ENCODE measurements at places on chromosomes 7 and 10.

- DNase-seq = no peak
These were observed 342.9 kb downstream of the AUTS2 start for GRCh38 chr7:69941077-69941651.

DNA sequence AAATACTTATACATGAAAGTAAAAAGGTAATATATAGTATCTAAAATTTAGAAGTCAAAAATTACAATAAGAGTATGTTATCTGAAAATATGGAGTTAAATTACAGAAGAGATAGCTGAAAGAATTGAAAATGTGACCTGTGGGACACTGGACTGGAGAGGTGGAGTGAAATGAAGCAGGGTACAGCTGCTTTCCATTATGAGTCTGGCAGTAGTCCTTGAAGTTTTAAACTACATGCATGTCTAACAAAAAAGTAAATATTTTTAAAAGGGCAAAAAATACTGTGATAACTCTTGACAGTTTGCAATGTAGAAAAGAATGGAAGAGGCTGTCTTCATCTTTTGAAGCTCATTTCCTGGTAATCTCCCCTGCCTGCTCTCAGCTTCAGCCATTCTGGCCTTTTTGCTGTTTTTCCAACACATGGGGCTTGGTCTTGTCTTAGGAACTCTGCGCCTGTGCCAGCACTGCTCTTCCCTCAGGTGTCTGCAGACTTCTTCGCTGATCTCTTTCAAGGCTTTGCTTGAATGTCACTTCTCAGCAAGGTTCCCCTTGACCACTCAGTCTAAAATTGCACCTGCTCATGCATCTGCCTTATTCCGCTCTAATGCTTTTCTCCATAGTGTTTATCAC, 36.9 kb downstream of the PTPRZ1 start:
- DNase-seq = no peak

DNA sequence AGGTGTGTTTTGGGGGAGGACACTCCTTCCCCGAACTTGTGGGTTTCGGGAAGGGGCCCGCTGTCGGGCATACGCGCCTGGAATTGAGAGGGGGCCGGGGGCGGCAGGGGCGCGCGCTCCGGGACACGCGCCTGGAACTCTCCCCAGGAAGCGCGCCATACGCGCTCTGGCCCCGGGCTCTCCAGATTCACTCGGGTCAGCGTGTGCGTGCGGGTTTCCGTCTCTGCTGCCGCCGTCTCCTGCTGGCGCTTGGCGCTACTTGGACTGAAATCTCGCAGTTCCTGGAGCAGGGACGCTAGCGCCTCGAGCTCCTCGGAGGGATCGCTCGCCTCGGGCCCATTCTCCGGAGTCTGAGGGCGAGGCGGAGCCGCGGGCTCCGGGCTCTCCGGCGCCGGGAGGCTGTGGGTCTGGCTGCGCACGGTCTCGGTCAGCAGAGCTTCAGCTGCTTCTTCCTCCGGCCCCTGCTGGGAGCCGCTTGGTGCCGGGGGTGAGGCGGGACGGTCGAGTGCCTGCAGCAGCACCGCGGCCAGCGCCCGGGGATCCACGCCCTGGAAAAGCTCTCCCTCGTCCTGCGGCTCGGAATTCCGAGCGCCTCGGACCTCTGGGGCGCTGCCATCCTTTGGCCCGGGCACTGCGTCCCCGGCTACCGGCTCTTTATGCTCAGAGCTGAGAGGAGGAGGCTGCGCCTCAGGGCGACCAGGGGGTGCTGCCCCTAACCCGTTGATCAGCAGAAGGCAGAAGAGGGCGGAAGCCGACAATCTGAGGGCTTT, 1.1 kb downstream of the VGF start:
- DNase-seq = no peak

GRCh38 chr7:68866200-68866570, 732.1 kb upstream of the AUTS2 start:
- DNase-seq = no peak

GRCh38 chr7:79909176-79909575, 225.5 kb upstream of the GNAI1 start:
- DNase-seq = no peak

- DNase-seq = no peak
These were observed 710.1 kb downstream of the PARD3 start for GRCh38 chr10:34104829-34105572.

DNA sequence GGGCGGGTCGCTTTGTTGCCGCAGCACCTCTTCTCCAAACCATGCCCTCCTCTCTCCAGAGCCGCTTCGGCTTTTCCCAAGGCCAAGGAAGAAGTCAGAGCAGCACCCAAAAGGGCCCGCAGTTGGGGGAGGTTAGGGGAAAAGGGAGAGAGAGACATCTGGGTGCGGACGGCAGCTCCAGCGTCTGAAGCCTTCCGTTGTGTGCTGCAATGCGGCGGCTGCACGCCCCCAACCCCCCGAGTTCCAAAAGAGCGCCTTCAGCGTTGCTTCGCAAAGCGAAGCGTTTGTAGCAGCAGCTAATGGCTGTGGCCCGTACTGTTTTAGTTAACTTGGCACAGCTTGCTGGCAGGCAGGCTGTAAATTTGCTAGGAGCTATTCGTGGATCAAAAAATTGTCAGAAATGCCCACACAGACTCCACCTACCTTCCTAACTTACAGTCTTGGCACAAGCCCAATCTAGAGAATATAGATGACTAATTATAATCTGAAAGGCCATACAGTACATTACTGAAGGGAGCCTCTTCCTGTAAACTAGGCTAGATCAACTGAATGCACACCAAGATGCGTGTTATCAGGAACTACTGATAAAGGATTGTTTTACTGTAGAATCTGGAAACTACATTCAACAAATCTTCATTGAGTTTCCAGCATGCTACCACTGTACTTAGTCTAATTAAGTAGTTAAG, 1.1 kb upstream of the KBTBD2 start:
- DNase-seq = no peak

DNA sequence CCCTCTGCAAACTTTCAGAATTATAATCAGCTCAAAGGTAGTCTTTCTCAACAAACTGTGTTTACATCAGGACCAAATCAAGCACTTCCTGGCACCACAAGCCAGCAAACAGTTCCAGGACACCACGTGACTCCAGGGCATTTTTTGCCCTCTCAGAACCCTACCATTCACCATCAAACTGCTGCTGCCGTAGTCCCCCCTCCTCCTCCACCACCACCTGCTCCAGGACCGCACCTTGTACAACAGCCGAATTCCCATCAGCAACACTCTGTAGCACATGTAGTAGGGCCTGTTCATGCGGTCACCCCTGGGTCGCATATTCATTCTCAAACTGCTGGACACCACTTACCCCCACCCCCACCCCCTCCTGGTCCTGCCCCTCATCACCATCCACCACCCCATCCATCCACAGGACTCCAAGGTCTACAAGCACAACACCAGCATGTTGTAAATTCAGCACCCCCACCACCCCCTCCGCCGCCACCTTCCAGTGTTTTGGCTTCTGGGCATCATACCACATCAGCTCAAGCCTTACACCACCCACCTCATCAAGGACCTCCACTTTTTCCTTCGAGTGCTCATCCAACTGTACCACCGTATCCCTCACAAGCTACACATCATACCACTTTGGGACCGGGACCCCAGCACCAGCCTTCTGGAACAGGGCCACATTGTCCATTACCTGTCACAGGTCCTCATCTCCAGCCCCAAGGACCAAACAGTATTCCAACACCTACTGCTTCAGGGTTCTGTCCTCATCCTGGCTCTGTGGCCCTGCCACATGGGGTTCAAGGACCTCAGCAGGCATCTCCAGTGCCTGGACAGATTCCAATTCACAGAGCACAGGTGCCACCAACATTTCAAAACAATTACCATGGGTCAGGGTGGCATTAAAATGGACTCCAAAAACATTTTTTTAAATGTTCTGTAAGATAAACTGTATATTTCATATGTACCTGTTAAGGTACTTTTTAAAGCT, 98.7 kb downstream of the KMT2E start:
- DNase-seq = no peak

DNA sequence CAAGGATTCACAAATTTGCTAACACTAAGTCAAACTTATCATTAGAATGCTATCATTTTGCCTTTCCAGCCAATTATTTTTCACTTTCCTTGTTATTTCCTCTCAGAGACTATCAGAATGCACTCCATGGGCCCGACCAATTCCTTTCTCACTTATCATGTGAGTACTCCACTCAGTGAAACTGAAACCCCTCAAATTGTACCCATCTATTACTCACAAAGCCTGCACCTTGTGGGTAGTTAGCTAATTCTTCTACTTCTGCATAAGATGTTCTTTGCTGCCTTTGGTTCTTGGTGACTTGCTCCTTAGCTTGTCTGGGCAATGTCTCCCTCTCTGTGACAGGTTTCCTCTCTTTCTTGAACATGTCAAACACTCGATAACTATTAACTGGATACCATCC, 35.2 kb upstream of the MBL2 start:
- DNase-seq = no peak

GRCh38 chr10:51700228-51700817, 928 bp upstream of the CSTF2T start:
- DNase-seq = no peak

- no peak for DNase-seq
These were observed 790 bp downstream of the ADAM22 start for GRCh38 chr7:87934699-87935383.

DNA sequence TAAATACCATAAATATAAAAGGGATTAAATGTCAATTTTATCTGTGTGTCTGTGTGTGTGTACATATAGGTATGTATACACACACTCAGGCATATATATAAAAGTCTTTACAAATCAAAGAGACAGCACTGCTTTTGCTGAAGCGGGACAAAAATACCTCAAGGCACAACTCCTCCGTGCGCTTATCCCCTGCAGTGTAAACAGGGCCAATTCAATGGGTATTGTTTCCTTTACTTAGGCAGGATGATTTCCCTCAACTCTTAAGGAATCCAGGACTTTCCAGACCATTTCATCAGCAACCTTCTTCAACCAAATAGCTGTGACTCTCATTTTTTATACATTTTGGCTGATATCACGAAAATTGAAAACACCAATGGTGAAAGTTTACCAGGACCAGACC, 227.7 kb downstream of the CRPPA start:
- no peak for DNase-seq

GRCh38 chr10:119283818-119284217, 76.4 kb downstream of the GRK5 start:
- no peak for DNase-seq

- DNase-seq = no peak
These were observed 37.1 kb upstream of the SRI start for GRCh38 chr7:88256906-88257305.

GRCh38 chr7:18770154-18770811, 274.7 kb downstream of the HDAC9 start:
- DNase-seq = no peak

DNA sequence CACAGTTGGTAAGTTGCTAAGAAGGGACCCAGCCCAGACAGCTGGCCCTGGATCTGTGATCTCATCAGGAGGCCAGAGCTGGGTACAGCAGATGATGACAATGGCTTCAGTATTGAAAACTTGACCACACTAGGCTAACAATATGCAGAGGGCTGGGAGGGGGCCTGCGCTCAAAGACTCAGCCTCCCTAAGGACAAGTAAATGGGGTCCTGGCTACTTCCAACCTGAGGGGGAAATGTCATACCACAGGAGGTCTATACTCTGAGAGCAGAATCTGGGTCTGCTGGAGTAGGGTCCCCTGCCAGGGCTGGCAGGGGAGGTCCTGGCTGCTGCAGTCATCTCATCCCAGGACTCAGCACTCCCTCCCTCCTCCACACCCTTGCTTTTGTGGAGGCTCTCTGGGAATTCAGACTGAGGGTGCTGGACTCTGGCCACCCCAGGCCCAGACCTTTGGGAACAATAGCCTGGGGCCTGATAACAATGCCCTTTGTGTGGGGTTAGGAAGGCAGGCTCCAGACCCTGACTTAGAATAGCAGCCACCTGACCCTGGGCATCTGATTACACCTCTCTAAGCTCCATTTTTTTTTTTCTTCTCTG, 1.4 kb downstream of the FXYD4 start:
- DNase-seq = no peak

DNA sequence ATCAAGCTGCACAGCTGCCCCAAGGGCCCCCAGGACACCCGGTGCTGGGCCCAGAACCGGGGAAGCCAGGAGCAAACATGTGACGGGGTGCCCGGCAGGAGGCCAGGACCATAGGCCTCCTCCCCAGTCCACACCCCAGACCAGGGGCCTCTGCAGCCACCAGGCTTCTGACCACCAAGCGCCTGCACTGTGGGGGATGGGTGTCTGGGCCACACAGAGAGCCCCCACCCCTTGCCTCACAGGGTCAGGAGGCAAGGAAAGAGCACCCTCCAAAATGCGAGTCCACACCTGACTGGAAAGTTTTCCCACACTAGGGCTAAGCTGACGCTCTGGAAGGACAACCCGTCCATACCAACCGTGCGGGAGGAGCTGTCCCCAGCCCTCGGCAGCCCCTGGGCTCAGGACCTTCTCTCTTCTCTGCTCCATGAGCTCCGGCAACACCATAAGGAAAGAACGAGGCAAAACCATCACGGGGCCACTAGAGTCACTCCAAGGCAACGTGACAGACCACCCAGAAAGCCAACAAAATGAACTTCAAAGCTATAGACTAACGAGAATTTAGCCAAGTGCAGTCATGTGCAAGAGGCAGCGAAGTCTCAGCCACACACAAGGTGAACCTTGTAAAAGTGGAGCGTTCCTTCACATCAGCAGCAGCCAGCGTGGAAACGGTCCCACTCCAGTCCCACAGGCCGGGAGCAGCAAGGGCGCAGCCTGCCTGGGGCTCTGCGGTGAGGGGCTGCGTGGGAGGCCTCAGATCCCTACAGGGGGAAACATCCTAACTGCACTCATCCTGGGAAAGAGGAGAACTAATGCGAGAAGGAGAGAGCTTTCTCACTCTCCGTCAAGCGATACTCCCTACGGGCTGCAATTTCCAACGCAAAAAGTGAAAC, 5.1 kb downstream of the STK32C start:
- DNase-seq = no peak

GRCh38 chr10:63314020-63314419, 151.8 kb downstream of the JMJD1C start:
- no peak for DNase-seq

- no peak for DNase-seq
These were observed 29.1 kb downstream of the GPRIN2 start for GRCh38 chr10:46527241-46527811.

GRCh38 chr7:142196066-142196840, 61.6 kb downstream of the PRSS58 start:
- no peak for DNase-seq

DNA sequence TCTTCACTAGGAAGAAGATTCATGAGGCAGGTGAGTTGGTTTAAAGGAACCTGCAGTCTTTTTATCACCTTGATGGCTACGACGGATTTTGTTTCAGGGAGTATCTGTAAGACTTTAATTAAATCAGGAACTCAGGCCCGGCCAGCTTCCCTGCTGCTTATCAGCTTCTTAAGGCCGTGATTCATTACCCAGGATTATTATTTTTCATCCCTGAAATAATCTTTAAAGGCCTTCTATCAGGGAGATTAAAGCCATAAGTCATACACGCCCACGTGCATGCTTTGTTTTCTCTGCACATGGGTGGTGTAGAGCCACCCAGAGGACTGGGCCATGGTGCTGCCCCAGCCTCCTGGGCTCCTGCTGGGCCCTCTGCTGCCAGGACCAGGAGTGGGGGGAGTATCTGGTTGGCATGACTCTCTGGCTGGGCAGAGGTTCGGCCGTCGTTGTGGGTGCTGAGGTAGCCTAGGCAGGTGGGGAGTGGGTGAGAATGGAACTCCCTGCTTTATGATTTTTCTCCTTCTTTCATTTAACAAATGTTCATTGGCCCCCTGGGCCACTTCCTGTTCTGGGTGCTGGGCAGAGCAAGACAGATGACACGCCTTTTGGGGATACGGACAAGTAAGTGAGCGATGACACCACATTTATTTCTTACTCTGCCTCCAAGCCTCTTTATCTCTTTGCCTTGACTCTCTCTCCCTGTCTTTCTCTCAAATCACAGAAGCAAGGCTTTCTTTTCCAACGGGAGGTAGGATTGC, 39.0 kb upstream of the PCBD1 start:
- DNase-seq = no peak

Measured in activated CD8-positive, alpha-beta memory T cell treated with anti-CD3 and anti-CD28 coated beads for 4 hours (primary cell).